NCI-H2081 treated with DMSO at 0.1 percent for 48 hours (cell line): ENCODE measurements at places on chromosomes 5 and 9.

DNA sequence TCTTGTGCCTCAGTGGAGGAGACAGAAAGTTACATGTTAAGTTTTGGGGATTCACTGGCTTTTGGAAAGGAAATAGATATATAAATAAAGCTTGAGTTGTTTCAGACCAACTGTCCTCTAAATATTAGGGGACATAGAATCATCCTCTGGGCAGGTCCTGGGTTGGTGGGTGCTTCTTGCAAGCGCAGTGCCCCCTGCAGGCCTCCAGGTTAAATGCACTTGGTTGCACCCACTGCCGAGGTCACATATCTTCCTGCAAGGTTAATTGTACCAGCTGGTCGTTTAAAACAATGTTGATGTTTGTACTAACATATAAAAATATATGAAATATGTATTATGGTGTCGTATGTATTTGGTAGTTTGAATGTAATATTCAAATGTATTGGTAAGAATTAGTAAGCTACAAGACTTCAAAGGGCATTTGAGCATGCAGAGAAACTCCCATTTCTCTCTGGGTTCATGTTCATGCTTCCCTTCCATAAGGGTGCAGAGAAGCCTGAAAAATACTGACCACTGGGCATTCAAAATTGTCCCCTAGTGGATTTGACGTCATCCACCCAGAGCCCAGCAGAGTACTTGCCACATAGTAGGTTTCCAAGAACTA is 87.0 kb downstream of the ZNF618 start:
- no peak for DNase-seq

DNA sequence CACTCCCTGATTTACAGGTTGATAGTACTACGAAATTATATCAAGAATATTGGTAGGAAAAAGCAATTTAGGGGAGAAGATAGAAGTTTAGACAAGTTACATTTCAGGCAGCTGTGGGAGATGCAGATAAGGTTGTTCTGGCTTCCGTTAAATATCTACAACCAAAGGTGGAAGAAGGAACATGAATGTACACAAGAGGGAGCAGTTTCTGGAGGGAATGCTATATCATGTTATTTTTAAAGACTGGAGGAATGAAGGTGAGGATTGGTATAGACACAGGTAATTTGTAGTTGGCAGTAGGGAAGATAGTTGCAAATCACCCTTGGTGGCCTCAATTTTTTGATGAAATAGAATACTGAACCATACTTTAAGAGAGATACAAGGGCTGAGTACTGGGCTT is 187.3 kb upstream of the NMUR2 start:
- no peak for DNase-seq

DNA sequence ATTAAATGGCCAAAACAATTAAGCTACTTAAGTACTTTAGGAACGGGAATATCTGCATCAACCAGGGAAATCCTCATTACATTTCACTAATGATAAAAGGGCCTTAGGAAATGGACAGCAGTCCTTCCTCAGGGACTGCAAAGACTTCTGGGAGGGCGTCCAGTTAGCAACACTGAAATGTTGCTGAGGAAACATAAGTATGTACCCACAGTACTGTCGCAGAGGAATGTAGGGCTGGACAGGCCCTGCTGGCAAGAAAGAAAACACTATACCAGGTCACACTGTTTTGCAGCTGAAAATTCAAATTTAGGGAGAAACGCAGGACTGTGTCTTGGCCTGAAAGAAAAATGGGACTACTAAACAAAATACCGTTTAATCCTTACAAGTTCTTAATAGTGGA is 1.3 kb downstream of the C5orf15 start:
- DNase-seq: no peak

GRCh38 chr5:160466889-160467554 is 45.4 kb downstream of the PTTG1 start:
- no peak for DNase-seq

GRCh38 chr5:96655506-96655905 is 6.7 kb upstream of the CAST start:
- no peak for DNase-seq

DNA sequence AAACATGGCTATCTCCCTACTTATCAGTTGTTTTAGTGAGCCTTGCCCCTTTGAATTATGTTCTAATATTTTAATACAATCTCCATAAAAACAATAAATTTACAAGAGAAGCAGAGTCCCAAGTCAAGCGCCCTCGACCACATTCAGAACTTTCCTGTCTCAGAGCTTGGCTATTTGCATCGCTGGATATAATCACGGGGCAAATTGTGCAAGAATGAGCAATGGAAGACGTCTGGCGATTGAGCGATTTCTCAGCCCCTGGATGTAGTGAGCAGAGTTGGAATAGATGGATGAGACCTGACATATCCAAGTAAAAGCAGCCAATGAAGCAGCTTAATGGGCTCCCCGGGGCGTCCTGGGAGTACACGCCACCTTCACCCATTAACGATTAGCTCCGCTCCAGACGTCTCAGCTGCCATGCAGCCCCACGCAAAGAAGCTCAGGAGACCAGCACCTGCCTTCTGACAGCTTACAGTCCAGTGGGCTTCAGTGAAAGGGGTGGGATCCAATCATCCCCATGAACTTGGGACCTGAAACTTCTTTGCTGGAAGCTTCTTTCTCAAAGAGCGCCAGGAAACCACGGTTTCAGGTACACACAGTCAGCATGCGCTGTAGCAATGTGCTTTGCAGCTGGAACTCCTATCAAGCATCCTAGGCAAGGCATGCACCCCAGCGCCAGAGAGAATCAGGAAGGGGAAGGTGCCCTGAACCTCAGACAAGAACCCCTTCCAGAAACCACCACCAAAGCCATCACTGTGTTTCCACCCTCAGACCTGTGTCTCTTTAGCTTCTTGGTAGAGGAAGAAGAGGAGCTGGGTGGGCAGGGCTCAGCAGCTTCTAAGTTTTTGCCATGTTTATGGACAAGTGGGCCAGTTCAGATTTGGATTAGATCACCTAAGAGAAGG is 92.0 kb upstream of the IRX4 start:
- no peak for DNase-seq

DNA sequence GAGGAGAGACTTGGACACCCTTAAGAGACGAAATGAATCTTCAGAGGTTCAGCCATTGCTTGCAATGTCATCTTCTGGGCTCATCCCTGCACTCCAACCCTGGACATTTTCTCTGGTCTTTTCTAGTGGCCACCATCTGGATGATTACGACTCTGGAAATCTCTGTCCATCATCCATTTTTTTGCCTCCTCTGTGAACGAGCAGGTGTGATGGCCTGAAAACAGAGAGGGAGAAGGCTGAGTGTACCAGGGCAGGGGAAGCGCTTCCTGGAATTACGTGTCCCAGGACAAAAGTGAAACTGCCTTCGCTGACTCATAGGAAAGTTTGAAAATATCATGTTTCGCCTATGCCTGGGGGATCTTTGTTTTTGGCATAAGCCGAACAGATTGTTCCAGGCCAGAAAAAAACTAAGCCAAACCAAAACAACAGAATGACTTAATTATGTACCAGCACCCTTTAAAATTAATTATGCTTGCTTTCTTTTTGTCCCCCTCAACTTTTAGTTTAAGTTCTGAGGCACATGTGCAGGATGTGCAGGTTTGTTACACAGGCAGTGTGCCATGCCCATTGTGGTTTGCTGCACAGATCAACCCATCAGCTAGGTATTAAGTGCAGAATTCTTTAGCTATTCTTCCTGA is 31.9 kb downstream of the ANKRD33B start:
- no peak for DNase-seq

- DNase-seq: no peak
Observed at GRCh38 chr9:31027678-31028077, 1356.8 kb upstream of the ACO1 start.

DNA sequence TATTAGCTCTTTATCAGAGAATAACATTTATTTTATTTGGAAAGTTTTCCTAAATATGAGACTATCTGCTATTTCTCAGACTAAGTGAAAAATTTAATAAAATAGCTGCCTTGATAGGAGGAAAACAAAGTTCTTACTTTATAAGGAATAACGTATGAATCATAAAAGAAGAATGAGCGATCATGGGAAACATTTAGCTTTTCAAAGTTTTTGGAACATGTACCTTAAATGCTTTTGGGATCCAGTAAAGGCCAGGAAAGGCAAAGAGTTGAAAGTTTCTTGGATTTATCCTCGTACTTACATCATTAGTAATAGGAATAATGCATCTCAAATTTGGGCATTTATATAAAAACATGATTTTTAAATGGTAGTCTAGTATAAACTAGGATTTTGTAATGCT is 19.4 kb downstream of the OGN start:
- DNase-seq: no peak

DNA sequence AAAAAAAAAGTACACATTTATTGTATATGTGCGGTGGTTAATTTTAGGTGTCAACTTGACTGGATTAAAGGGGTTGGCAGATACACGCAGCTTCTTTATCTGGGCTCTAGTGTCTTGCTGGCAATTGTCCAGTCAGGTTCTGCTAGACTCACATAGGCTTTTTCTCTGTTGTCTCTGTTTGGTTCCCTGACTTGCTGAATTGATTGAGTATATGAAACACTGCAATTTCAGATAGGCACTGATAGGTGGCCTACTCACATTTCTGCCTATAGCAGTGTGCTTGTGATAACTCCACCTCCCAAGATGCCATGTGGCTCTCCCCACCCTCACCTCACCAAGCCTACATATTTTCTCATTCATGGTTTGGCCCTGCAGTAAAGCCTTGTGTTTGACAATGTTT is 52.5 kb downstream of the AOPEP start:
- DNase-seq: no peak
